ENCODE measurements at places on chromosomes 5 and 9. TPM values are rescaled to one million over a fixed set of nuclear protein-coding genes. Genes with fewer than 3 reads are reported as not detected.

SAXO1 gene
- total RNA-seq: not detected

- no peaks in the 10 kb centered on the region for H3K36me3 ChIP-seq
- H3K27me3 ChIP-seq: no peaks in the 10 kb centered on the region
- peaks cover 7% of the 10 kb centered on the region for H3K4me1 ChIP-seq
- H3K4me3 ChIP-seq: no peak overlapping the region
- H3K27ac ChIP-seq: no peak overlapping the region
Observed at GRCh38 chr9:37329576-37329975, 92.9 kb upstream of the GRHPR start.

- peak overlapping the region; percentile 45 for H3K4me3 ChIP-seq
- H3K4me1 ChIP-seq: peaks cover 9% of the 10 kb centered on the region
- no peak for DNase-seq
- no peak overlapping the region for H3K27ac ChIP-seq
- peaks cover 81% of the 10 kb centered on the region for H3K27me3 ChIP-seq
- H3K36me3 ChIP-seq: no peaks in the 10 kb centered on the region
Observed at GRCh38 chr5:141485321-141486055, 658 bp downstream of the PCDHGC4 start.

GRCh38 chr9:111902391-111903139 is 6.0 kb downstream of the UGCG start:
- no peaks in the 10 kb centered on the region for H3K27me3 ChIP-seq
- H3K36me3 ChIP-seq: peaks cover 4% of the 10 kb centered on the region
- no peak overlapping the region for H3K4me3 ChIP-seq
- H3K27ac ChIP-seq: no peak overlapping the region
- no peak for DNase-seq
- H3K4me1 ChIP-seq: peaks cover 36% of the 10 kb centered on the region

DMRT3 gene
- total RNA-seq: not detected

DNA sequence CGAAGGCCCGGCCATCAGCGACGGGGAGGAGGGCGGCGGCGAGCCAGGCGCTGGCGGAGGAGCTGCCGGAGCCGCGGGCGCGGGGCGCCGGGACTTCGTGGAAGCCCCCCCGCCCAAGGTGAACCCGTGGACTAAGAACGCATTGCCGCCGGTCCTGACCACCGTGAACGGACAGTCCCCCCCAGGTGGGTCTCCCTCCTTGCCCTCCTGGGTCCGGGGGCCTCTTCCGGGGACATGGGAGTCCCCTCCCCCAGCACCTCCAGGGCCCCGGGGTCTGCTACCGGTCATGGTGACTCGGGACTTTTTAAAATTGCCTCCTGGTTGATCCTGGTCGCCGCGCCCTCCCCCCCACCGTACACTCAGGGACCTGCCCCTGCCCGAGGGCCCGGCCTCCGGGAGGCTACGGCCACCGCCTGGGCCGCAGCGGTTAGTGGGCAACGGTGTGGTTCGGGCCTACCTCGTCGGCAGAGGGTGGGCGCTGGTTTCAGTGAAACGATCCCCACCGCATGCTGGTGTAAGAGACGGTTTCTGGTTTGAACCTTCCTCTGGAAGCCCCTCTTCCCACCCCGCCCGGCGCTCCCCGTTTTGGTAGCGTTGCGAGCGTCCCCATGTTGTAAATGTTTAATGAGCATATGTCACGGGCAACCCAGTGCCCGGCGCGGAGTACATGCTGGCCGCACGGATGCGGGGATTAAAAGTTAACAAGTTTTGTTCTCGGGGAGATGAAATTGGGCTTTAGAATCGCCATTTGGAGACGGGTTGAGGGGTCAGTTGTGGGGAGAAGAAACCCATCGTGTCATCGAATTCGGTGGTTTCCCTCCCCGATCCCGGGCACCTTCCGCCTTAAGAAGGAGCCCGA is 1.1 kb downstream of the LARP1 start:
- peak overlapping the region; percentile 98 for H3K27ac ChIP-seq
- H3K4me3 ChIP-seq: peak overlapping the region; percentile 97
- H3K4me1 ChIP-seq: peaks cover 46% of the 10 kb centered on the region
- H3K27me3 ChIP-seq: no peaks in the 10 kb centered on the region
- H3K36me3 ChIP-seq: peaks cover 17% of the 10 kb centered on the region

GRCh38 chr5:34001241-34001841 is 6.5 kb downstream of the AMACR start:
- peaks cover 14% of the 10 kb centered on the region for H3K4me1 ChIP-seq
- DNase-seq: no peak
- no peak overlapping the region for H3K27ac ChIP-seq
- H3K27me3 ChIP-seq: no peaks in the 10 kb centered on the region

ENG gene
- total RNA-seq: 10.5 TPM

DNA sequence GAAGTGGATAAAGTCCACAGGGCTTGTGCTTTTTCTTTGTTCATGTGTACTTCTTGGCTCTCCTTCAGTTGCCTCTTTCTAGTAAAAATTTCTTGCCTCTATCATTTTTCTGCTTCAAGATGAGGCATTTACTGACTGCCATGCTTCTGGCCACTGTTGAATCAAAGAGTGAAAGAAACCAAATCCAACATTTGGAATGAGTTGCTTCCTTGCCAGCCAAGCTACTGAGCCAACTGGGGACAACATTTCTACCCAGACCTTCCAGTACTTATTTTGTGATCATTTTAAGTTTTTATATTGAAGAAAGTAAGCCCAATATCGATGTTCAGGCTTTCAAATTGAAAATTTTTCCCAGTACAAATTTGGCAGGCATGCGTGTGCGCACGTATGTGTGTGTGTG is 73.2 kb downstream of the SNCAIP start:
- no peaks in the 10 kb centered on the region for H3K4me1 ChIP-seq
- H3K4me3 ChIP-seq: no peak overlapping the region
- DNase-seq: no peak
- no peaks in the 10 kb centered on the region for H3K36me3 ChIP-seq
- no peak overlapping the region for H3K27ac ChIP-seq

SPATA31C1 gene
- not detected for total RNA-seq

DNA sequence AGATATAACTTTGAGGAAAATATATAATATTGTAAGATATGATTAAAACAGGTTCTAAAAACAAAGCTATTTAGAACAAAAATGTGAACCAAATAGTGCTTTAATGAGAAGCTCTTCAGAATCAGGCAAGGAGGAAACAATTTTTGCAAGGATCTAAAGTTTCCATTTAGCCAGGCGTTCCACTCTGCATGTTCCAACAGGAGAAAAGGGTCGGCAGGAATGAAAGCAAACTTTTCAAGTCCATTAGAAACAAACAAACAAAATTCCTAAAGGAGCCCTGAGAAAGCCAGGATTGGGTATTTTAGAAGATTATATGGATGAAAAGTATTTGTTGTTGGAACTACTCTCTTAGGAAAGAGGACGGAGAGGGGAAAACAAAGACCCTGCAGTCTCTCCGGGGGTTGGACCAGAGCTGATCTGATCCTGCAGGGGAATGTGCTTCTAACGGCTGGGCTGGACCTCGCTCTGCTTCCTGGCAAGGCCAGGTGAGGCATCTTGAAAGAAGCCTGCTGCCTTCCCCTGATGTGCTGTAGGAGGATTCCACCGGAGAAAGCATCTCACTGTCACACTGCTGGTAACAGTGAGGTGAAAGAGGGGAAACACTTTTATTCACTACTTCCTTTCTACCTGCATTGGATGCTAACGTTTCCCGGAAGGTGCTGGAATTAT is 94.6 kb downstream of the PRRT1B start:
- no peaks in the 10 kb centered on the region for H3K27me3 ChIP-seq
- no peak overlapping the region for H3K27ac ChIP-seq
- no peak for DNase-seq
- peaks cover 61% of the 10 kb centered on the region for H3K4me1 ChIP-seq
